Forelimb muscle (tissue), 1 donor: ENCODE measurements at places on chromosomes 5 and 9. TPM values are rescaled to one million over a fixed set of nuclear protein-coding genes. Genes with fewer than 3 reads are reported as not detected.

- DNase-seq: no peak
These were observed 21.9 kb downstream of the ZNF608 start for GRCh38 chr5:124724357-124725039.

GRCh38 chr9:35714123-35714522 lies 17.9 kb downstream of the TLN1 start:
- no peak for DNase-seq

DNA sequence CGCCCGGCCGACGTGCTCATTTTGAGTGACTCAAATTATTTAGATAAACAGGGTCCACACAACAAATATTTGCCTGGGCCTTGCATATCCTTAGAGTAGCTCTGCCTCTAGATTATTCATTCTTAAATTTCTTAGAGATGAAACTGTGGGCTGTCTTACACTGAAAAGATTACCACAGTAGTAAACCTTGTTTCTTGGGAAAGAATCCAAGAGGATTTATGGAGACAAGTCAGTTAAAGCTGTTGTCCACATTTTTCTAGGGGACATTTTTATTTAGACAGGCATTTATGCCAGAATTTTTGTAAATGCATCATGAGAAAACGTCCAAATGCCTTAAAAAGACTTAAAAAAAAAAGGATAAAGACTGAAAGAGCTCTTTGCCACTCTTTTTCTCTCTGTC lies 32.6 kb upstream of the RANBP3L start:
- no peak for DNase-seq

Gene KIF12
- polyA plus RNA-seq: 0.13 TPM

- DNase-seq: no peak
These were observed 398.9 kb downstream of the PLK2 start for GRCh38 chr5:58060996-58061395.

Gene DHFR
- 26.7 TPM for polyA plus RNA-seq

- DNase-seq: no peak
These were observed 48.5 kb upstream of the ANKH start for GRCh38 chr5:14920121-14920520.

GRCh38 chr5:6169660-6170059 lies 208.7 kb downstream of the MED10 start:
- no peak for DNase-seq

DNA sequence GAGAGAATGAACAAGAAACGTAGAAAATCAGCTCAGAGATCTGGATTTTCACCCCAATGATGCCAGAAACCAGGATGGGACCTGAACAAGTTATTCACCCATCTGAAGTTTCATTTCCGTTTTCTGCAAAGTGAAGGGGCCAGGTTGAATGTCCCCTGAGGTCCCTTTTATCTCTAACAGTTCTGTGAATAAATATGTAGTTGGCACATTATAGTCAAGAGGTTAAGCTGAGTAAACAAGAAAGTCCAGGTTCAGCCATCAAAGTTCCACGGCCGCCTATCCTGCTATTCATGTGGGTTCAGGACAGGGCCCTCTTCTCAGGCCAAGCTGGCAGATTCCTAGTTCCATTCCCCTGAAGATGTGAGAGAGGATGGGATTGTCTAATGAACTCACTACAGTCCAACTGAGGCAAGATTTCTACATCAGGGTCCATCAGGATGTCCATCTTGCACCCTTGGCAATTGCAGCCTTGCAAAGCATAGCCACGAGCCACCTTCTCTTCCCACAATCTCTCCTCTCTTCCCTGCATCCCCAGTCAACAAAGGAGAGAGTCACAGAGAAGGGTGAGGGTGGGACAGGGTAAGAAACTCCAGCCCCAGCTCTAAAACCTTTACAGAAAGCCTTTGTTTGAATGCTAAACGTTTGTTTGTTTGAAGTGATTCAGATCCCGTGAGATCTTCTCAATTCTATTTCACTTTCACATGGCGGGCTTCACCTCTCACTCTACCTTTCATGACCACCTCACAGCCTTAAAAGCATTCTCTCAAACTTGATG lies 311.0 kb downstream of the SLIT3 start:
- no peak for DNase-seq

DNA sequence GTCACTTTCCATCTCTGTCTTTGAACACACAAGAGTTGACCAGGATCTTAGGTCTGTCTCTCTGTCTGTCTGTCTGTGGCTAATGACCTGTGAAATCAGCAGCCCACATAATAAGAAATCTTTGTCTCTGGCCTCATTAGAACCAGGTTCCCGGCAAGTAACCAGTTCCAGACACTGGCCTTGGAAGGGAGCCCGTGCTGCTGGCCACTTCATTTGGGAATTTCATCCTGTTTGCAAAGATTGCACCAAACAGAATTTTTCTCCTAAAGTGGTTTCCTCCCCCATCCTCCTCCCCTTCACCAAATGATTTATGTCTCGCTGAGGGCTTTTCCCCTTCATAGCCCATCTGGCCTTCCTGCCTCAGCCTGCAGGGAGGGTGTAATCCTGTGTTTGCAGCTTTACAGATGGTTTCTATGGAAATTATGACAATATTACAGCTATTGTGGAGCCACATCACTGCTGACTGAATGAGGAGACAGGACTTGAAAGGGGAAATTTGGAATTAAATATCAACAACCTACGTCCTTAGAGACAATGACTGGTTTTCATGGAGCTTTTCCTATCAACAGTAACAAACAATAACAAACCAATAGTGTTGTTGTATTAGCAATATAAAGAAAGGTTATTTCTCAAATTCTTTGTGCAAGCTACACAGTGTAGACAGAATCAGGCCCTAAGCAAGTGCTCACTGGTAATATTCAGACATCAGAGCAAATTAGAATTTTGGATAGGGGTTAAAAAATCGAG lies 25.7 kb downstream of the DPYSL3 start:
- DNase-seq: peak; percentile 93

GRCh38 chr5:37028910-37029309 lies 152.3 kb downstream of the NIPBL start:
- no peak for DNase-seq

Gene SPATA31D4
- not detected for polyA plus RNA-seq

DNA sequence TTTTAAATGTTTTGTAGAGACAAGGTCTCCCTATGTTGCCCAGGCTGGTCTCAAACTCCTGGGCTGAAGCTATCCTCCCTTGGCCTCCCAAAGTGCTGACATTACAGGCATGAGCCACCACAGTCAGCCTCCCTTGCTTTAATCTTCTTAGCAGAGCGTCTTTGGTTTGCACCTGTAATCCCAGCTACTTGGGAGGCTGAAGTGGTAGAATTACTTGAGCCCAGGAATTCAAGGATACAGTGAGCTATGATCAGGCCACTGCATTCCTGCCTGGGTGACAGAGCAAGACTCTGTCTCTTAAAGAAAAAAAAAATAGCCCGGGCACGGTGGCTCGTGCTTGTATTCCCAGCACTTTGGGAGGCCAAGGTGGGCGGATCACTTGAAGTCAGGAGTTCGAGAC lies 27.8 kb downstream of the UBE2D2 start:
- DNase-seq: no peak

DNA sequence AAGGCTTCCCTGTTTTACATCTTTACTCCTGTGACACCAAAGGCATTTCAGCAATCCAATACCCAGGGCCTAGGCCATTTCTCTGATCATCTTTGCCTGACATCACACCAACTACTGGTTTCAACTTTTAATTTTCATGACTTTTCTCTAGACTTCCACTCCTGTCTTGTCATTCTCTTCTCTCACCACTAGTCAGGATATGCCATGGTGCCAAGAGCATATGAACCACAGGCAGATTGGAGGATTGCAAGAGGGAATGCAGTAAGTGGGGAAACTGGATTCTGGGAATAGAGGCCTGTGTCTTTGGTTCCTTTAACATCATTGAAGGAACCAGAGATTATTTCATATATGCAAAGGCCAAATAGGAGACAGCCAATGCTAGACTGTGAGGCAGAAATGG lies 69.3 kb downstream of the ANKRD31 start:
- no peak for DNase-seq

- no peak for DNase-seq
These were observed 38.1 kb upstream of the HNRNPA0 start for GRCh38 chr5:137792303-137792702.

DNA sequence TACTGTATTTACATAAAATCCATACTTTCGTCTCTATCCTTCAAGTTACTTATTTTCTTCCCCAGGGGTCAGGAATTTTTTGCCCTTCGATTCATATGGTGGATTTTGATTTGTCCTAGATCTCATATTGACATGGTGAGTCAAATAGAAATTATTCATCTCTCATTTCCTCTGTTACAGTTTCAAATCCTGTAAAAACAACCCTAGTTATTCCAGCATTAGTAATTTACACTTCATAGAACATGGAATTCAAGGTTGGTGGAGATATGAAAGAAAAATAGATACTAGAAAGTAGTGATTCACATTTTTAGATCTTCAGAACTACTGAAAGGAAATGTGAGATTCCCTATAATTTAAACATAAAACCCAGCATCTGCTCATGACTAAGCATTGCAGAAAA lies 1331.0 kb upstream of the CDH9 start:
- no peak for DNase-seq

- DNase-seq: no peak
These were observed 23.5 kb downstream of the SLC25A25 start for GRCh38 chr9:128091571-128091970.

DNA sequence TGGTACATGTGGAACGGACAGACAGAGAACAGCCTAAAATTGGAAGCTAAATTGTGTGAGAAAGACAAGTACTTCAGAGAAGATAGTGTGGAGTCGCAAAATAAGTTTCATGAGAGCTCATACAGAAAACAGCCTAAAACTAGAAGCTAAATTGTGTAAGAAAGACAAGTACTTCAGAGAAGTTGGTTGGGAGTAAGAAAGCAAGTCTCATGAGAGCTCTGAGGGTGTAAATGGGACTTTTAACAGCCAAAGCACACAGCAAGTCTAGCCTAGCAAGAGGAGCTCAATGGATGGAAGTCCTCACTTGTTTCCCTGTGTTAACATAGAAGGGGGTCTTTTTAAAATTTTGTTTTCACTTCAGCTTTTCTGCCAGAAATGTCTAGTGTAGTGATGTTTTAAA lies 93.1 kb downstream of the STK32A start:
- DNase-seq: no peak

GRCh38 chr5:136994154-136994553 lies 505.0 kb downstream of the SPOCK1 start:
- DNase-seq: no peak

DNA sequence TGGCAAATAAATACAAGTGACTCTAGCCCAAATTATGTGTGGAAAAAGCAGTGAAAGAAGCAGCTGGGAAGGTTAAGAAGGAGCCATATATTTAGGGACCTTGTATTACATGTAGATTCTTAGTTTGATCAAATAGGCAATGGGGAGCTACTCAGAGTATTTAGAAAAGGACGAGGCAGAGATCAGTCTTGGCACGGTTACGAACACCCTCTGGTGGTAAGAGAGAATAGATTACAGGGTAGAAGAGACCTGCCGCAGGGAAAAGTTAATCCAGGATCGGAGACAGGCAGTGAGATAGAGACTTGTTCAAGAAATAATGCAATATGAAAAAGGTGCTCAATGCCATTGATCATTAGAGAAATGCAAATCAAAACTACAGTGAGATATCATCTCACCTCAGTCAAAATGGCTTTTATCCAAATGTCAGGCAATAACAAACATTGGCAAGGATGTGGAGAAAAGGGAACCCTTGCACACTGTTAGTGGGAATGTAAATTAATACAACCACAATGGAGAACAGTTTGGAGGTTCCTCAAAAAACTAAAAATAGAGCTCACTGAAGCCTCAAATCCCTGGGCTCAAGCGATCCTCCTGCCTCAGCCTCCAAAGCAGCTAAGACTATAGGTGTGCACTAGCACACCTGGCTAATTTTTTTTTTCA lies 12.0 kb downstream of the INIP start:
- no peak for DNase-seq

DNA sequence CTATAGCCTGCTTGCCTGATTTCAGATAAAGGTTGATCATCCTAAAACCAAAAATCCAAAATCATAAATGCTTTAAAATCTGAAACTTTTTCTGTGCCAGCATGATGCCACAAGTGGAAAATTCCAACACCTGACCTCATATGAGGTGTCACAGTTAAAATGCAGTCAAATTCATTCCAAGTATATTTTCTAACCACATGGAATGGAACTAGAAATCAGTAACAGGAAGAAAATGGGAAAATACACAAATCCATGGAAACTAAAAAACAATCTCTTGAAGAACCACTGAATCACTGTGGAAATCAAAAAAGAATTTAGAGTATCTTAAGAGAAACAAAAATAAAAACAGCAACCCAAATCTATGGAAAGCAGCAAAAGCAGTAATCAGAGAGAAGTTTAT lies 297.5 kb upstream of the COX7C start:
- no peak for DNase-seq

DNA sequence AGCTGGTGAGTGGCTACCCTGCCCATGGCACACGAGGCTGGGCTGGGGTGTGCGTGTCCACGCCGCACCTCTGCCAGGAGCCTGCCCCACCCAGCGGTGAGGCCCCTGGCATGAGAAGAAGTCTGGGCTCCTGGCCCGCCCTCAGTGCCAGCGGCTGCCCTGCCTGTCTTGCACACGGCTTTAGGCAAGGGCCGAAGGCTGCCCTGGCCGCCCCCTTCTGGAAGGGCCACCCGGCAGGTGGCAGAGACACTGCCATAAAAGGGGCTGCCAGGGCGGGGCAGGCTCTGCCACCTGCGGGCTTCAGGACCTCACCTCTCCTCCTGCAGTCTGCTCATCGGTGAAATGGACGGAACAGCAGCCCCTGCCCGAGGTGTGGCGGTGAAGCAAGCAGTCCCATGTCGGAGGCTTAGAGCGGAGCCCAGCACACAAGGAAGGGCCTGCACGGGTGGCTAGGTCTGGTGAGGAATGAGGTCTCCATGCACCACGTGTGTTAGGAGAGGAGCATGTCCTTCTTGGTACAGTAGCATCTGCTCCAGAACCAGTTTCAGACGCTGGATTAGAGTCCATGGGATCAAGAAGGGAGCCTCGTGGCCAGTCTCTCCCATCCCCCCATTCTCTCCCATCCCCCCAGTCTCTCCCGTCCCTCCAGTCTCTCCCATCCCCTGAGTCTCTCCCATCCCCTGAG lies 34.8 kb upstream of the TMEM250 start:
- DNase-seq: no peak

Gene GABRA6
- not detected for polyA plus RNA-seq

DNA sequence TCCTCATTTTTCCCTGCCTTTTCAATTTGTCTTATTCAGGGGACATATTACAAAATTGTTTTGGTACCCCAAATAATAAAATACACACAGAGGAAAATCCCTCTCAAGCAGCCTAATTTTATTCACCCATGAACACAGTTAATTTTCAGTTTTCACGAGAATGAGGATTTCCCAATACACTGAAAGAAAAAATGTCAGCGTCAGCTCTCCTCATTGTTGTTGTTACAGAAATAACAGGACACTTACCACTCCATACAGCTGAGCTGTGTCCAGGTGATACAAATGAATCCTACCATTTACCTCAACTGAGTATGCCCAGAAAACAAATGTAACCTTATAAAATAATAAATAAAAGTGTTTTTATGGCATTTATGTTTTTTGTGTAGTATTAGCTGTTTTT lies 144.6 kb upstream of the PCA3 start:
- DNase-seq: no peak
